ENCODE measurements at places on chromosomes 2 and 18. TPM values are rescaled to one million over a fixed set of nuclear protein-coding genes. Genes with fewer than 3 reads are reported as not detected.

CSRNP3 gene
- total RNA-seq: not detected

UPP2 gene
- total RNA-seq: not detected

FBXO15 gene
- total RNA-seq: 0.83 TPM

MYCN gene
- total RNA-seq: not detected

SPRED2 gene
- 8.5 TPM for total RNA-seq

EFEMP1 gene
- total RNA-seq: not detected

All from activated T-helper 1 cell treated with anti-CD3 and anti-CD28 coated beads, Interleukin-12 subunit alpha, Interleukin-12 subunit beta, Interleukin-2, Interleukin-4 antibody, amounts not matched to agents 30 ng/mL and 10 ng/mL and 1 ng/mL, durations not matched to agents 14 hours and 24 hours and 36 hours (primary cell).